ENCODE measurements at places on chromosomes 3 and 15.

DNA sequence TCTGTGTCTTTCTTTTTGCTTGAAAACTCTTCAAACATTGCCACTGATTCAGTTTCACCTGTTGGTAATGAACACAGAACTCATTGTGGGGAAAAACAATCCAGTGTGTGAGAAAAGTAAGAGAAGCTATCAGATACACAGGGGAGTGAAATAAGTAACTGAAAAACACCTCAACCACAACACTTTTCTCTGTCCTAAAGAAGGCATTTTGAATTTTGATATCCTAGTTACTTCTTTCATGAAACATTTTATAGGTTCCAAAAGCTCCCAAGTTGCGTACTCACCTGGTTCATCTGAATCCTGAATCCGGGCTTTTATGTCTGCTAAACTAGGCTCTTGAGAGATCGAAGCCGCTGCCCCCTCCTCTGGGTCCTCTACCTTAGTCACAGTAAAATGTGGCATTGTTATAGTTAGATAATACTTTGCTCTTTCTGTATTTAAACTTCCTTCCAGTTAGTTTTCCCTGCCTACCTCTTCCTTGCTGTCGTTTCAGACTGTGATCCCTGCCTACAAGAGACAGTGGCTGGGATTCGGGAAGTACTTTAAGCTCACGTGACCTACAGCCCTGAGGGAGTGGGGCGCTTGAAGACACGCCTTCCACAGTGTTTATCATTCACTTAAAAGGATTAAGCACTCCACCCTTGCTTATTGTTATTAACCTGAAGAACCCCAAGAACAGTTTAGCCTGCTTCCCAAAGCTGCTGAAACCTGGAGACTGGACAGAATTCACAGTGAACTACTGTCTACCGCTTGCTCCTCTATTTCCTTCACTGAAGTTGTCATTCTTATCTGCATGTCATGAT is 19.1 kb downstream of the SLC12A6 start:
- DNase-seq = no peak

- DNase-seq = no peak
These were observed 218.4 kb upstream of the LINGO1 start for GRCh38 chr15:77851086-77851485.

DNA sequence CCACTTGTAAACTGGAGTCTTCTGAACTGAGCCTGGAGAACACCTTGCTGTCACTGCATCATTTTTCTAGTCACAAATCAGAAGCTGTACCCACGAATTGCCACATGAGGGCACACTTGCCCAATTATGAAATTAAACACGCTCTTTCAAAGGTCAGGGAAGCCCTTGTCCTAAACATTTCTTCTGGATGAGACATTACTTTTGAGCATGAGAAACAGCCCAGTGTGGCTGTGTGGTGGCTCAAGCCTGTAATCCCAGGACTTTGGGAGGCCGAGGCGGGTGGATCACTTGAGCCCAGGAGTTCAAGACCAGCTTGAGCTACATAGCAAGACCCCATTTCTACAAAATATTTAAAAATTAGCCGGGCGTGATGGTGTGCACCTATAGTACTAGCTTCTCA is 27.5 kb upstream of the CFAP161 start:
- DNase-seq = no peak

- DNase-seq = no peak
These were observed 432.0 kb downstream of the ZPLD1 start for GRCh38 chr3:102866845-102867244.

DNA sequence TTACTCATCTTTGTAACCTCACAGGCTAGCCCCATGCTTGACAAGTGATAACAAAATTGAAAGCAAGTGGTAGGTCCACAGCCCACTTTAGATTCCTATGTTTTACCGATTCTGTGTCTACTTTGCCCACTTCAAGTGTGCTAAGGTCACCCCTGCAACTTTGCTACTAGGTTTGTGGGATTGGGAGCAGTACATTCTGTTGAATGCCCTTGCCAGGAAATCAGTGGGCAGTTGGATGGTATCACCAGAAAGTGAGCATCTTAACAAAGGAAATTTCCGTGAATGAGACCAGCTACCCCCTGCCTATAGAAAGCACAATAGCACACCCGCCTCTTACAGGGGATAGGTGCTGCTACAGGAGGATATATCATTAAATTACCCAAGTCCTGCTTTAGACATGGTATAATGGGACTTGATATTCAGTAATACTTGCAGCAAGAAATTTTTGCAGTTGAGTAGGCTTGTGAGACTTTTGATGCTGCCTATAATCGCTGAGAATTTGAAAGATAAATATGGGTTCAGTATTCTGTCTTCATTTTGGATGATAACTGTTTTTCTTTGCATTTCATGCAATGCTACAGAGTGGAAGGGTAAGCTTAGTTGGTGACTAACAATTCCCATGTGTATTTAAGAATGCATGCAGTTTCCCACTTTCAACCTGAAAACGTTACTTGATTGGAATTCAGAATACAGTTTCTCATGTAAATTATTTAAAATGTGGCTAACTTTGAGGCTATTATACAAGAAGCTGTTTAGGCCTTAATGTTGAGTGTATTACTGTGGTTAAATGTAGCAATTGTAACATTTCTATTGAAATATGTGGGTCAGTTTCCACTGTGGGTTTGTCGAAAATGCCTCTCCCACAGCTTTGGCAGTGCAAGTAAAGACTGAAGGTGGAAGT is 9.5 kb downstream of the EBLN2 start:
- no peak for DNase-seq

- DNase-seq = peak; percentile 75
These were observed 156.4 kb upstream of the CBLB start for GRCh38 chr3:106025151-106025722.

DNA sequence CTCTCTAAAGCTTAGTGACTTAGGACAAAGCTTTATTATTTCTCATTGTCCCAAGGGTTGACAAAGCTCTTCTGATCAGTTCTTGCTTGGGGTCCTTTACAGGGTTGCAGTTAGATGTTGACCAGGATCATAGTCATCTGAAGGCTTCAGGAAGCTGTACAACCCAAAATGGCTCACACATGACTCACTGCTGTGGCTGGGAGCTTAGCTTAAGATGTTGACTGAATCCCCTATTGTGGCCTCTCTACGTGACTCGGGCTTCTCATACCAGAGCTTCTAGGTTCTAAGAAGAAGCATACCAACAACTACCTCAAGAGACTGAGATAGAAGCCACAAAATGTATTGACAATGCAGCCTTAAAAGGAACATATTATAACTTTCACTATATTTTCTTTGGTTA is 569.6 kb upstream of the ROBO2 start:
- no peak for DNase-seq

- DNase-seq = no peak
These were observed 576.3 kb downstream of the NTRK3 start for GRCh38 chr15:87680208-87680607.

DNA sequence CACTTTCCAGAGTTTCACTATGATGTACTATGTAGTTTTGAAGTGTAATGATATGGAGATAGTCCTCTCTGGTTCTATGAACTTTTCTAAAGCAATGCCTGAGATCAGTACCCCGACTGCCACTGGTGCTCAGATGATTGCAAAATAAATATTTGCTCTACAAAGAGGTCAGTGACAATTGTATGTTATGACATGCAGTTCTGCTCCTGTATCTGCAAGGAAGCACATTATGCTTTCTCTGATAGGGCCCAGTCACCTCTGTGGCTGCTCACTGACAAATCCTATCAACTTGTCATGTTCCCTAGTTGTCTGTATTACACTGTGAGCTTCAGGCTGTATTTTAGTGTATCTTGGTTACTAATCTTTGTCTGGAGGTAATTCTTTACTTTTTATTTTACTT is 362.6 kb downstream of the ROBO1 start:
- DNase-seq = no peak

DNA sequence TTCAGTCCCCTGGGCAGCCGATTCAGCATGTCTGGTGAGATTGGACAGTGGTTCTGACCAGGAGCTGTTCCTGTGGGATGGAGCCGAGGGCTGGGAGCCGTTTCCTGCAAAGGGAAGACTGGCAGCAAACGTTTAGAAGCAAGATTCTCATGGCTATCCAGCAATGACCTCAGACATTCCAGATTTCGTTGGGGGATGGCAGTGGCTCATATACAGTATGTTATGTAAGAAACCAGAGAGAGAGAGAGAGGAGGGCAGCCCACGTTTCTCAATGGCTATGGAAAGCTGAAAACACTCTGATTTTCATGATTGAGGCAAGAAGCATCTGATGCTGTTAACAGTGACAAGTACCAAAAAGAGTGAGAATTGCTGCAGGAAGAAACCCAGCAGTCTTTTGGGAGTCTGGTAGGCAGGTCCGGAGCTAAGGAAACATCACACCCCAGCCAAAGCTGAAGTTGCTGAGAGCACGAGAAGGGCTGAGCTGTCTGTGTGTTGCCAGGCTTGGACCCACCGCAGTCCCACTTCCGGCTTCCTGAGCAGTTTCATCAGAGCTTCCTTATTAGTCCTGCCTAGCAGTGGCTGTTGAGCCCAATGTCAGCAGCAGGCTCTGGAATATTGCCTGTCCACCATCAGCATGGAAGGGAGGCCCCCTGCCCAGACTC is 25.6 kb upstream of the VPS8 start:
- DNase-seq = no peak

DNA sequence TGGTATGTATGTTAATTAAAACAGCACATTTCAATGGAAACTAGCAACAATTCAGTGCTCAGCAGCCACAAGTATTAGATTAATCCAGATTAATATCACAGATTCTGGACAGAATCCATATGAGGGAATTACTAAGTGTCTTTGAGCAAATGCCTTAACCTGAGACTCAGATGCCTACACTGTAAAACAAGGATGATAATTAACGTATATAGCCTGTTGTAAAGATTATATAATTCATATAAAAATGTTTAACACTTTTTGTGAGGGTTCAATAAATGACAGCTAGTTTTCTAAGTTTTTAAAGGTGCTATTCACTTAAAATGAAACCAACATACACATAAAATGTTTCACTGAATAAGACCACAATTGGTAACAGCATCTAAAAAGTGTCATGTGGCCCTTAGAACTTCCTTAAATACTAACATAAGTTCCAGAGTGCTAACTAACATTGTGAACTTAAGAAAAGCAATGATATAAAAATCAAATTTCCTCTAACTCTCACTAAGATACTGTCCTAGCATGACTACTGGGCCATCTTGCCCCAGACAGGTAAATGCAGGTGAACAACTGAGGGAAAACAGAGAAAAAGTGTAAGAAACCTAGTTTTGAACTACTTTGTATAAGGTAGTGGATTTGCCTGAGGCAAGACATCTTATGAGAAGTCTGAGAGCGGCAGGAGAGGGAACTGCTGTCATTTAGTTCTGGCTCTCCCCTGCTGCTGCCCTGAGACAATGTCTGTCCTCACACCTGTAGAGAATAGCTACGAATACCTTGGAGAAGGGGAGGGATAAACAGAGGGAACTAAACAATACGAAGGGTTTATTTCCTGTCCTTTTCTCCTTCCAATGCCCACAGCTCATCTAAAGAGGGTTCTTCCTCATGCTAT is 151.3 kb downstream of the ADAM10 start:
- DNase-seq = no peak

GRCh38 chr15:39554746-39555387 is 26.0 kb upstream of the THBS1 start:
- no peak for DNase-seq

DNA sequence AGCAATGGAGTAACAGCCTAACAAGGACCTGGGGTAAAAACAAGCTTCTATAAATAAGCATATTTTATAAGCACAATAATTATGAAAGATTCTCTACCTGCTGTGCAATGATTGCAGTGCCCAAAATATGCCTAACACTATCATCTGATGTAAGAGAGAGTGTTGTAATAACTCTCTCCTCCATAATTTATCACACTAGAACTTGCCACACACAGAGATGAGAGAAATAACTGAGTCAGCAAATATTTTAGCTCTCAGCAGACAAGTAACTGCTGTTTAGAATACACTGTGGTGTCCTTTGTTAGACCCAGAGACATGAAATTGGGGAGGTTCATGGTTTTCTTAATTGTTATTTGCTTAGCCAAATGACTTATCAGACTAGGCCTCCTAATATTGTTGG is 105.3 kb upstream of the ACP3 start:
- DNase-seq = no peak

GRCh38 chr15:45333550-45333949 is 44.8 kb downstream of the GATM start:
- DNase-seq = no peak

- DNase-seq = no peak
These were observed 110.8 kb downstream of the LRIG1 start for GRCh38 chr3:66390013-66390412.

DNA sequence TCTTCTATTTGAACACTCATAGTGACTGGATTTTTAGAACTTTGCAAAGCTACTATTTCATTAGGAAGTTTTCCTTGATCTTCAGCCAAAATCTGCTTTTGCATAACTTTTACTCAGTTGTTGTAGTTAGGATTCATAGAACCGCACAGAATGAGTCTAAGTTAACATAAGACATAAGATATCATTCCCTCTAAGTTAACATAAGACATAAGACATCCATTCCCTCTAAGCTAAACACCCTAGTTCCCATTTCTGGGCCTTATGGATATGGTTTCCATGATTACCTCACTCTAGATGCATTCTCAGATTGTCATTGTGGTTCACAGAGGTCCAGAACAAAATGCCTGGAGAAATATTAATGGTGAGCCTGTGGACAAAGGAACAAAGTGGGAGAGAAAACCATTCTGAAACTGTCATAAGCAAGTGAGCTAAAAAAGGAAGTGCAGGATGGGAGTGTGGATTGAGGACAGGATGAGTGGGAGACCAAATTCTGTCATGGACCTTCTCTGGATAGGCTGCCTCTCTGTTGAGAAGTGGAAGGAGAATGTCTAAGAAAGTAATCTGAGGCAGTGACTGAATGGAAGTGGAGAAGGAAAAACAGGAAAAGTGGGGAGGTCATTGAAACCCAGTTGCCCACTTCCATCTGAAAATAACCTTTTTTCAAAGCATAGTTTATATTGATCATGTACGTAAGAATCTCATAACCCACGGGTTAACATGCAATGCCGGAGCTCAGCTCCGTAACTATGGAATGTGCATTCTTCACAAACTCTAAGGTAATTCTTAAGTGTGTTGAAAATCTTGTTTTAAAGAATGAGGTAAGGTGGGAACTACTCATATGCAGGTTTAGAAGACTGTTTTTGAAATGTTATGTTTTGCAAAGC is 37.4 kb upstream of the SECISBP2L start:
- no peak for DNase-seq

DNA sequence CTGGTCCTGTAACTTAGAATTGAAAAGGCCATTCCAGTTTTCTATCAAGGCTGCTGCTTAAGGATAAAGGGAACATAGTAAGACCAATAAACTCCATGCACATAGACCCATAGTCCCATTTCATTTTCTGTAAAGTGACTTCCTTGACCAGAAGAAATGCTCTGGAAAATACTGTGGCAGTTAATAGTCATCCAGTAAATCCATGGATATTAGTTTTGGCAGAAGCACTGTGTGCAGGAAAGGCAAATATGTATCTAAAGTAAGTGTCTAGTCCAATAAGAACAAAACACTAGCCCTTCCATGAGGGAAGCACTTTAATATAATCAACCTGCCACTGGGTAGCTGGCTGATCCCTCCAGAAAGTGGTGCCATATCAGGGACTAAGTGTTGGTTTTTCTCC is 19.3 kb upstream of the MKRN3 start:
- no peak for DNase-seq

DNA sequence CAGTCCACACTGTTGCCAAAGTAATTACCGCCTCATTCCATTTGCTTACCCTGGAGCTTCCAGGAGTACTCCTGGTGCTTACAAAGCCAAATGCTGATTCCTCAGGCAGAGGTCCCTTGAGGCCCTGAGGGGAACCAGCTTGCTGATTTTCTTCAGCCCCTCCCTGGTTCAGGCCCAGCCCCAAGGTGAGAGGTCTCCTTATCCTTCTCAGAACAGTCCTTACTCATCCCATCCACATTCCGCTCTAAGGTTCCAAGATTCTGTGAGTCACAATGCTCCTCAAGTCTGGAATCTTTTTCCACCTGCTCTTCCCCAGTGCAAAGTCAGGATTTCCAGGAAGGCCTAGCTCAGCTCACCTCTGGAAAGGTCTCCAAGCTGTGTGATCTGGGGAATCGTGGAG is 1.8 kb upstream of the ATP10A start:
- no peak for DNase-seq

Data from NCI-H2081 treated with DMSO at 0.1 percent for 48 hours (cell line).